ENCODE measurements at places on chromosomes 1 and 21. TPM values are rescaled to one million over a fixed set of nuclear protein-coding genes. Genes with fewer than 3 reads are reported as not detected.
A peak's percentile ranks its signal among the peaks of the same experiment; 100 is the strongest.

GRCh38 chr1:82015444-82015843, 214.7 kb downstream of the ADGRL2 start:
- no peak overlapping the region for H3K4me3 ChIP-seq
- DNase-seq, result no peak
- H3K27me3 ChIP-seq, result no peaks in the 10 kb centered on the region

DNA sequence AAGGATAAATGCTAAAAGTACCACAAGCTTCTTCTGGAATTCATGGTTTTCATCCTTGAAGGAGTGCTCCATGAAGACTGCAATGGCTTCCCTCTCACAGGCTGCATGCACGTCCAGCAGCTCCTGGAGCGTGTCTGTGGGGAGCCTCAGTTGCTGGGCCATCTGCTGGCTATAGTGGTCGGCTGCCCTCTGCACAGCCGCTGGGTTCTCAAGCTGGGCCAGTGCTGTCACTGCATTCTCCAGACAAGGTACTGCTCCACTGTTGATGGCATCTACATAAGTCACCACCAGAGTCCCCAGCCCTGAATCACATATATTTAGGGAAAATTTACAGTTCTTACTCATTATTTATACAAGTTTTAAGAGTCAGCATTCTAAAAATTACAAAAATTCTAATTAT, 8.7 kb downstream of the GBP4 start:
- no peak for DNase-seq
- no peaks in the 10 kb centered on the region for H3K4me1 ChIP-seq
- peaks cover 50% of the 10 kb centered on the region for H3K36me3 ChIP-seq
- H3K4me3 ChIP-seq, result no peak overlapping the region
- H3K27me3 ChIP-seq, result no peaks in the 10 kb centered on the region

Gene SAMSN1
- 9.9 TPM for total RNA-seq

DNA sequence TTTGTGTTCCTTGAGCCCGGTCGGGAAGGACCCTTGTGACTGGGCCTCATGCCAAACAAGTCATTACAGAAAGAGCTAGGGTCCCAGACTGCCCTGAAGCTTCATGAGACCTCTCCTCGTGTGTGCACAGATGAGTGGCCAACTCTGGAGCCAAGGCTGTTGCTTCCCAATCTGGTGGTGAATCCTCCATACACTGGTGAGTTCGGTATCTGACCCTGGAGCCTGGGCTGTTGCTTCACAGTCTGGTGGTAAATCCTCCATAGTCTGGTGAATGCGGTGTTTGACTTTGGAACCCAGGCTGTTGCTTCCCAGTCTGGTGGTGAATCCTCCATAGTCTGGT, 737.8 kb downstream of the MATN1 start:
- no peaks in the 10 kb centered on the region for H3K36me3 ChIP-seq
- no peak overlapping the region for H3K4me3 ChIP-seq
- no peaks in the 10 kb centered on the region for H3K4me1 ChIP-seq
- peak overlapping the region; percentile 48 for H3K27ac ChIP-seq

Gene CFAP141
- total RNA-seq, result not detected

Gene NLRP3
- total RNA-seq, result 6.6 TPM

DNA sequence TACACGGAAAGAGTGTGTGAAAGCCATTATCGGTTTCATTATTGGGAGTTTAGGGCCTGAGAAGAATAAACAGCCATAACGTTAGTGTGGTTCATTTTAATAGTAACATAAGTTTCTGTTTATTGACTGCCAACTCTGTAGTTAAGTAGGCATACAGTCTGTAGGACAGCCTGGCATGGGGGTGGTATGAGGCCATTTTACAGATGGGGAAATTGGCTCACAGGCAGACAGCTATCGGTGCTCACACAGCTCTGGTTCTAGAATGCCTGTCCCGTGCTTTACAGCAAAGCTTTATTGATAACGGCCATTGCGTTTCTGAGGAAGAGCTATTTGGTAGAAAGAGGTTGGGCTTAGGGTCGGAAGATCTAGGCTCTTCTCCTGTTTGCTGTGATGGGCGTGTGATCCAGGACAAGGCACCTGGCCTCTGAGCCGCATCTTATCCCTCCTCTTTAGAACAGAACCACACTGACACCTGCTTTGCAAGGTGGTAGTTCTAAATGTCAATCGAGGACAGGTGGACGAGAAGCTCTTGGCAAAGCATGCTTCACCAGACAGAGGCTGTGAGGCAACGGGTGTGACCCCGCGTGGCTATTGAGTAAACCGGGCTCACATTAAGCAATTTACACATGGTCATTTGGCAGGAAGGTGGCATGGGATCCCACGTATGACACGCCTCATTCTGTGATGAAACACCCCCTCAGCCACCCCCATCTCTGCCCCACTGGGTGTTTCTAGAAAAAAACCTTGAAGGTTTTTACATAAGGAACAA, 14.9 kb downstream of the ETS2 start:
- no peaks in the 10 kb centered on the region for H3K27me3 ChIP-seq
- H3K36me3 ChIP-seq, result peaks cover 95% of the 10 kb centered on the region
- H3K4me1 ChIP-seq, result peaks cover 51% of the 10 kb centered on the region
- peak overlapping the region; percentile 66 for H3K27ac ChIP-seq
- DNase-seq, result peak; percentile 72
- H3K4me3 ChIP-seq, result no peak overlapping the region

DNA sequence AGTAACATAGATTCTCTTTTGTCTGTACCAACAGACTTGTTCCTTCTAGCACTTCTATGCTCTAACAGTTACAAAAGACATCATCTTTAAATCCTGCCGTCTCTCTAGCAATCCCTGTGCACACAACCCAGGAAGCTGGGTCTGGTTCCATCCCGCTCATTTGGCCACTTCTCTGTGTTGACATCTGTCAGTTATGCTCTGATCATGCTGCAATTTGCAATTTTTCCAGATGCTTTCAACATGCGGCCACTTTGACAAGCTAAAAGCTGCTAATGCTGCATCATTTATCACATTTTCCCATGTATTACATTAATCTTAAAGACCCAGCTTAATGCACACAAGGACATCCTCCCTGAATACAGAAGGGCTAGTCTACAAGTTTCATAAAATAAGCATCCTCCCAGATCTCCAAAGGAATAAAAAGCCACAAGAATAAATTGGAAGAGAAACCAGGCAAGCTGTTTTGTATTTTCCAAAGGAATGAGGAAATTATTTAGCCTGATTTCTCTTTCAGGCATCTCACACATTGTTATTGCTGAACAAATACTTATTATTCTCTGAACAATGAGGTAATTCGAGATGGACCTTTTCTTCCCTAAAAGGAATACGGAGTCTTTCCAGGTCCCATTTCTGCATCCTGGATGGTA, 19.0 kb upstream of the LRRC52 start:
- DNase-seq, result no peak
- H3K27ac ChIP-seq, result no peak overlapping the region
- no peak overlapping the region for H3K4me3 ChIP-seq

GRCh38 chr1:159132271-159132881, 39.0 kb upstream of the CADM3 start:
- no peak overlapping the region for H3K4me3 ChIP-seq
- H3K36me3 ChIP-seq, result no peaks in the 10 kb centered on the region
- DNase-seq, result peak; percentile 85
- H3K27me3 ChIP-seq, result no peaks in the 10 kb centered on the region
- H3K4me1 ChIP-seq, result no peaks in the 10 kb centered on the region

DNA sequence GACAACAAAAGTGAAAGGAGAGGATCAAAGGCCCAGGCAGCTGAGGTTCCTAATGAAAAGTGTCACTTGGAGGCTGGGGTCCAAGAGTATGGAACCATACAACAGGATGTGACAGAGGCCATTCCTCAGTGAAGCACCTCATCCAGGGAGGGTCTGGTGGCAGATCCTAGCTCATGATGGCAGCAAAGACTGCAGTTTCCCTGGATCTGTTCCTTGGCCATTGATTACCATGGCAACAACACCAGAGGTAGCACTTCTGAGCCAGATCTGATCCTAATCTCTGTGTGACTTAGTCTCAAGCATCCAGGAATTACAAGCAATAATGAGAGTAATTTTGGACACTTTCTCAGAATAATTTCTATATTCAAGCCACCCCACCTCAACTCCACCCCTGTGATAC, 12.9 kb downstream of the FAM177B start:
- no peaks in the 10 kb centered on the region for H3K4me1 ChIP-seq
- H3K36me3 ChIP-seq, result no peaks in the 10 kb centered on the region
- no peaks in the 10 kb centered on the region for H3K27me3 ChIP-seq
- H3K27ac ChIP-seq, result no peak overlapping the region
- no peak for DNase-seq

Gene TAS1R1
- not detected for total RNA-seq

Gene TSPAN1
- 32.3 TPM for total RNA-seq

Gene AMIGO1
- 4.1 TPM for total RNA-seq

- H3K27me3 ChIP-seq, result no peaks in the 10 kb centered on the region
- DNase-seq, result no peak
- no peaks in the 10 kb centered on the region for H3K36me3 ChIP-seq
- no peaks in the 10 kb centered on the region for H3K4me1 ChIP-seq
- no peak overlapping the region for H3K27ac ChIP-seq
These were observed 204.2 kb upstream of the RRP15 start for GRCh38 chr1:218080863-218081262.

DNA sequence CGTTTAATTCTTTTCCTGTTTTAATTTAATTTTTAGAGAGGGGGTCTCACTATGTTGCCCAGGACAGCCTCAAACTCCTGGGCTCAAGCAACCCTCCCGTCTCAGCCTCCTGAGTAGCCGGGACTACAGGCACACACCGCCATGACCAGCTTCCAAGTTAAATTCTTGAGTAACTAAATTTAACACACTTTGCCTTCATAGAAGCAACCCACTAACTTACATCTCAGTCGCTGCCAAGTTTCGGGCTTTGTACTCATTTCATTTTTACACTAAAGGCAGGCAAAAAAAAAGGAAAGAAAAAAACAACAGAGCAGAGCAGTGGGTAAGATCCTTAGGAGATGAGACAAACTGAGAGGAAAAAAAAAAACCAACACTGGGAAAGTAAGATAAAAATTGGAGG, 3.5 kb downstream of the TIAM1 start:
- H3K27ac ChIP-seq, result no peak overlapping the region
- H3K4me1 ChIP-seq, result no peaks in the 10 kb centered on the region
- DNase-seq, result no peak
- no peak overlapping the region for H3K4me3 ChIP-seq
- H3K36me3 ChIP-seq, result no peaks in the 10 kb centered on the region

Gene VSIG8
- not detected for total RNA-seq

DNA sequence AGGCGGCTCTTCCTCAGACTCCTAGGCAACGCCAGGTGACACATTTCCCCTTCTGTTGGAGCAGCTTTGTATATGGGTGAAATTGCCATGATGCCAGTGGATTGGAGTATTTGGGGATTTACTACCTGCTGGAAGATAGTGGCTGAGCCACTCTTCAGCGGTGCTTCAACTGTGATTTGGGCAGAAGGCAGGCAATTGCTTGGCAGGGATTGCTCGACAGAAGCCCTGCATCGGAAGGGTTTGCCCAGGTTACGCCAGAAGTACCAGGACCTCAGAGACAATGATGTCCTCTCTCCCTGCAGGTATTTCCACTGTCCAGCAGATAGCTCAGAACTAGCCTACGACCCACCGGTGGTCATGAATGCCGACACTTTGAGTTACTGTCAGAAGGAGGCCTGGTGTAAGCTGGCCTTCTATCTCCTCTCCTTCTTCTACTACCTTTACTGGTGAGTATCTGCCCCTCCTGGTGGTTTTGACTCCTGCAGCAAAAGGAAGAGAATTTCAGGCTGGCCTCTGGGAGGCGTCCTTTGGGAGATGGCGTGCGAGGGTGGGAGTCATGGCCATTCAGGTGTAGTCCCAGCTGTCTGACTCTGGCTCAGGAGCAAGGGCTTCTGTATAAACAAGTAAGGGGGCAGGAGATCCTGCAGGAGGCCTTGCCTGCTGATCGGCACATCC, 118.3 kb downstream of the CNIH3 start:
- H3K4me1 ChIP-seq, result peaks cover 6% of the 10 kb centered on the region
- no peaks in the 10 kb centered on the region for H3K27me3 ChIP-seq
- no peak overlapping the region for H3K4me3 ChIP-seq
- H3K36me3 ChIP-seq, result no peaks in the 10 kb centered on the region
- H3K27ac ChIP-seq, result no peak overlapping the region

Gene PTPRU
- total RNA-seq, result 28.8 TPM

Gene PATJ
- 58.8 TPM for total RNA-seq

- no peak overlapping the region for H3K27ac ChIP-seq
- H3K4me1 ChIP-seq, result no peaks in the 10 kb centered on the region
- no peaks in the 10 kb centered on the region for H3K27me3 ChIP-seq
These were observed 43.0 kb downstream of the ATF3 start for GRCh38 chr1:212651521-212651920.

Gene EFNA3
- total RNA-seq, result 1.1 TPM

DNA sequence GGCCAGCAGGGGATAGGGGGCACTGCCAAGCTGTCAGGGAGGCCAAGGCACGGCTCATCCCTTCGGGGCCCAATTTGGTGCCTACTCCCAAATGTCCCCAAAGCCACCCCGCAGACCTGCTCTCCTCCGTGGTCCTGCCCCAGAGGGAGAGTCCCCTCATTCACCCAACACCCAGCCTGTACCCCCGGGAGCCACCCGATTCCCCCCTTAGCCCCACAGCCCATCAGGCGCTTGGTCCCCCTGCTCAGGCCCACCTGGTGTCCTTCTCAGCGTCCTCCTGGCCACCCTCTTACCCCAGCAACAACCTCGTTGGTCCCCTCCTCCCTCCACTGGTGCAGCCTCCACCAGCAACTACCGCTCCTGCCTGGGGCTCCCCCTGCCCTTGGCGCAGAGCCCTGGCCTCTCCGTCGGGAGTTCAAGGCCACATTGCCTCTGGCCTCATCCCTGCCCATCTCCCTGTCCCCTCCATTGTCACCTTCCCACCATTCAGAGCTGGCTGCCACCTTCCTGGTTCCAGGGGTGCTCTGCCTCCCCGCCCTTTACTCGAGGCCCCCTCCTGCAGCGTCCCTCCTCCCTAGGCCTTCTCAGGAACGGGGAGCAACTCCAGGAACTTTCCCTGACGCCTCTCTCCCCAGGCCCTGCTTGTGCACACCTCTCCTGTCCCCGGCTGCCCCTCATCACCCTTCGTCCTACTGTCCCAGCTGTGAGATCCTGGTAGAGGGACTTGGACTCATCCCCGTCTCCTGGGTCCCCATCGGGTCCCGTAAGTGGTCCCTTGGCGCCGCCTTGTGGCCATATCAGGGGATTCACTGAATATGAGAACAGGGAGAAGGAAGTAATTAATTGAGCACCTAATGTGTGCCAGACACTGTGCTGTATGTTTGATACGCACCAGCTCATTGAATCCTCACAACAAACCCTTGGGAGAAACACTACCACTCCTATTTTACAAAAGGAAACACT, 73.9 kb downstream of the RAP1GAP start:
- no peaks in the 10 kb centered on the region for H3K4me1 ChIP-seq
- H3K36me3 ChIP-seq, result no peaks in the 10 kb centered on the region
- DNase-seq, result no peak

DNA sequence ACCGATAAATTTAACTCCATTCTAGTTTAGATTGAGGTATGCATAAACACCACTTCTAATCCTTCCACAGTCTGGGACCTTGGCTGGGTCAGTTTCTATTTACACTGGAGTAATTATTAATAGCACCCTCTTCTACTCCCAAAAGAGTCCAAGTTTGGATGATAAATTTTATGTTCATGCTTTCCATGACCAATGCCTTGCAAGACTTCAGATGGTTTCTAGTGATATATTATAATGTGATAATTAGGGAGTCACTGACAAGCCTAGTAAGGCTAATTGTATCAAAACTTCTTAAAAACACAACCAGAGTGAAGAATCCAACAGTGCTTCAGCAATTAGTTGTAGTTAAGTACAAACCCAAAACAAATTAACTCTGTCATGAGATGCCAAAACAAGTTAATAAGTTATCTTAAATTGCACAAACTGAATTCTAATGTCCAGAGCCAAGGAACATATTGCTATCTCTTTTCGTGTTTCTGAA, 489.6 kb downstream of the TTLL7 start:
- peak overlapping the region; percentile 40 for H3K27ac ChIP-seq
- DNase-seq, result peak; percentile 36
- H3K4me3 ChIP-seq, result no peak overlapping the region
- peaks cover 7% of the 10 kb centered on the region for H3K4me1 ChIP-seq
- no peaks in the 10 kb centered on the region for H3K36me3 ChIP-seq

Gene LCE1C
- total RNA-seq, result not detected

Gene SLC44A3
- 38.4 TPM for total RNA-seq
